ENCODE measurements at places on chromosomes 2 and 18.

GRCh38 chr2:85926931-85927661 lies 38.3 kb upstream of the ST3GAL5 start:
- DNase-seq, result no peak

GRCh38 chr2:198097630-198098029 lies 293.2 kb downstream of the PLCL1 start:
- no peak for DNase-seq

DNA sequence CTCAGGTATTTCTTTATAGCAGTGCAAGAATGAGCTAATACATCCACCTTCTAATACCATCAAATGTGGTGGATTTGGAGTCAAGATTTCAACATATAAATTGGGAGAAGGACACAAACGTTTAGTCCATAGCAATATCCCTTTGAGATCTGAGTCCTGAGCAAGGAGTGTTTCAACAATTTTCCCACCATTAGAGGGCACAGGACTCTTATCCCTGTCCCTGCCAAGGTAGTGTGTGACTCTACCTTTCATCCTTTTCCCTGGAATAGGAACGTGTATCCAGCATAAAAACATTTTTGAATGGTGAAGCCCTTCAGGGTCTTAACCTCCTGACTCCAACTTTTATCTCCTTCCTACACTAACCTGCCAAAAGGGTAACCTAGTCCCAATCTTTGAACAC lies 181.3 kb upstream of the SRD5A2 start:
- DNase-seq, result no peak

- no peak for DNase-seq
Measured at GRCh38 chr18:67525328-67526099, 9.0 kb upstream of the DSEL start.

GRCh38 chr2:71599646-71600236 lies 146.4 kb downstream of the DYSF start:
- no peak for DNase-seq

DNA sequence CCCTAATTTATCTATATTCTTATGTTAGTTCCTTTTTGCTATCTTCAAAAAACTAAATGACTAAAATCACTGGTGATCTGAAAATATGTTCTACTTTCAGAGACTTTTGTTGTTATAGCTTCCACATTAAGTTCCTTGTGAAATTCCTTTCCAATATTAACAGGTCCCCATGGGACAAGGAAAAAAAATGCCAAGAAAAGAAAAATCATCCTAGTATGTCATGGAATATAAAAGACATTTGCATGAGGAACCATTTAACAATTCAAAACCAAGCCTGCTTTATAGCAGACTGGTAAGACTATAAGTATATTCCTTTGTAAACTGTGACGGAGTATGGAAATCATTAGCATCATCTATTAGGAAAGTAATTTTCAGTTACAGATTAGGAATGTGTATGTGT lies 48.1 kb downstream of the COBLL1 start:
- no peak for DNase-seq

DNA sequence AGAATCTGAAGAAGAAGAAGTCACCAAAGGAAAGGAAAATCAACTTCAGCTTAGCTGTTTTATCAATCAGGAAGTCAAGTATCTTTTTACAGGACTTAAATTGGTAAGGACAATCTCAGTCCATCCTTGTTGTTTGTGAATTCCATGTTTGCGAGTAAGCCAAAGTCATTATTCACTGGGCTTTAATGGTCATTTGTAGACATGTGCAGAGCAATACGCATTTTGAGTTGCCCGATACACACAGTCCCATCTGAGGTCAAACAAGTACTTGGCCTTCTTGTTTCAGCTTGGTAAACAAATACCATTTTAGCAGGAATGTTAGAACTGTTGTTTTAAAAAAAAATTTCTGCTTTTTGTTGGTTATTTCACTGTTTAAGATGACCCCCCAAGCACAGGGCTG lies 40.9 kb downstream of the USP14 start:
- no peak for DNase-seq

DNA sequence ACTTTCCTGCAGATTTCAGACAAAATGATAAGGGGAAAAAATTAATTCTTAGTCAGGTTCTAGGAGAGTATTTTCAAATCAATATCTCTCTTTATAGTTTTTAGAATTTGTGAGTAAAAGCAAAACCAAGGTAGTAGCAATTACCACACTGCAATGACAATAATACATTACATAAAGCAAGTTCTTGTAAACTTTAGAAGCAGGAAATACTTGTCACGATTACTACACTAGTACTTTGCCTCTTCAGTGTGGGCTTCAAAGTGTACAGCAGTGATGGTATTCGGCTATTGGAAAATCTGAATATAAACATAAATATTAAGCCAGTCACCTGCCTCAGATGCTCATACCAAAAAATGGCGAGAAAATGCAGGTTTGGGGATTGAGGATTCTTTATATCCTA lies 81.0 kb downstream of the ALPK2 start:
- no peak for DNase-seq

- DNase-seq, result no peak
Measured at GRCh38 chr2:53445383-53446070, 322.1 kb upstream of the CHAC2 start.
